ENCODE measurements at places on chromosomes 5 and 9. TPM values are rescaled to one million over a fixed set of nuclear protein-coding genes. Genes with fewer than 3 reads are reported as not detected.

- ATAC-seq, result peak; percentile 45
These were observed 14.5 kb upstream of the TGFBI start for GRCh38 chr5:136014049-136015002.

GRCh38 chr5:73392775-73393174 is 55.8 kb downstream of the FOXD1 start:
- no peak for ATAC-seq

DNA sequence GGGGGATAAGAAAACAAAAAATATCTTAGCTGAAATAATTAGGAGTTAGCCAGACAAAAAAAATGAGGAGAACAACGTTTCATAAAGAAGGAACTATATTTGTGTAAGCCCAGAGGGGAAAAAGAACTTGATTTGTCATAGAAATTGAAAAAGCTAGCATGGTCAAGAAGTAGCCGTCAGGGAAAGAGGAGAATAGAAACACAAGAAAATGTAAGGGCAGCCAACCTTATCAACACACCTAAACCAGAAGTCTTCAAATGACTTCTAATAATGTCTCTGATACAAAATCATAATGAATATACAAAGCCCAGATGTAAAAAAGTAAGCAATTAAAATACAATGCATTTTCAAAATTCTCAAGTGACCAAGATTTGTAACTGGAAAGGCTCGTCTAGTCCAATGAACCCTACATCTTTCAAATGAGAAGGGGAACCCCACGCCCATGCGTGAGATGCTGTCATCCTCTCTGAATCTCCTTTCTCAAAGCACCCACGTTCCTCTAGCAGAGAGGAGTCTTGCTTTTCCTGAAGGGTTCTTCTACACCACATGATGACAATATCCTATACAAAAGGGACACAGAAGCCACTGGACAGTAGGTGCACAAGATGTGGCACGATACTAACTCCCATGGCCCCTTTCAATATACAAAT is 103.7 kb downstream of the ARL15 start:
- ATAC-seq, result no peak

DNA sequence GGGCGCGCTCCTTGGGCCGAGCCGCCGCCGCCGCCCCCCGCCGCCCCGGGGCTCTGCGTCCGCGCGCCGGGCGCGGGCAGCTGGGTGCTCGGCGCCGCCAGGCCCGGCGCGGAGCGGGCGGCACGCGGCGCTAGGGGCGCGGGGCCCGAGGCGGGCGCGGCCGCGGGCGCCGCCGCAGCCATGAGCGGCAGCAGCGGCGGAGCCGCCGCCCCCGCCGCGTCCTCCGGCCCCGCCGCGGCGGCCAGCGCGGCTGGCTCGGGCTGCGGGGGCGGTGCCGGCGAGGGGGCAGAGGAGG is 351 bp downstream of the TRIO start:
- peak; percentile 44 for ATAC-seq

DNA sequence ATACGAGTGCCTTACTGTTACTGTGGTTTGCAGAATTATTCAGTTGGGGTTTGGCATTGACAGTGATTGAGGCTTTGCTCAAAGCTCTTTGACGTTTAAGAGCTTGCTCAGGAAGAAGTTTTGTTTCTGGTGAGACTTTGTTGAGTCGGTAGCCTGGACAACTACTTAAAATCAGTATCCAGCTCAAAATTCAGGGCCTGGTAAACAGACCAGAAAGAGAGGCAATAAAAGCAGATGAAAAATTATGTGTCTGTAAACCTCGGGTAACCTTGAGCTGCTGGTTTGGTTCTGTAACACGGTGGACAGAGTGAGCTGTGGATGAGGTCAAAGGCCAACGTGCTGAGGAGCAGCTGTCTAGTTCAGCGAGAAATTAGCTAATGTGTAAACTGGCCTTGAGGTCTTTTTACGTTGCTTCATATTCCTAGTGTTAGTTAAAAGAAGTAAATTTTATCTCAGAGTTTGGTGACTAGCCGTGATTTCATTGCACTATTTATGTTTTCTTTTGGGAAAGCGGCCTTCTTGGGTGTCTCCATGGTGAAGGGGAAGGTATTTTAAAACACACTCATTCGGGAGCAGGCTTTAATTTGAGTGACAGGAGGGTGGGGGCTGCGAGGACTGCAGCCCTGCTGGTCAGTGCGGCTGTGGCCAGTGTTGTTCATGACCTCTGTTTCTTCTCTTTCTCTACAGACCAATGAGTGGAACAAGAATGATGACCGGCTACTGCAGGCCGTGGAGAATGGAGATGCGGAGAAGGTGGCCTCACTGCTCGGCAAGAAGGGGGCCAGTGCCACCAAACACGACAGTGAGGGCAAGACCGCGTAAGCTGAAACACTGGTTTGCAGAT is 82.0 kb upstream of the TTC23L start:
- ATAC-seq, result no peak

DNA sequence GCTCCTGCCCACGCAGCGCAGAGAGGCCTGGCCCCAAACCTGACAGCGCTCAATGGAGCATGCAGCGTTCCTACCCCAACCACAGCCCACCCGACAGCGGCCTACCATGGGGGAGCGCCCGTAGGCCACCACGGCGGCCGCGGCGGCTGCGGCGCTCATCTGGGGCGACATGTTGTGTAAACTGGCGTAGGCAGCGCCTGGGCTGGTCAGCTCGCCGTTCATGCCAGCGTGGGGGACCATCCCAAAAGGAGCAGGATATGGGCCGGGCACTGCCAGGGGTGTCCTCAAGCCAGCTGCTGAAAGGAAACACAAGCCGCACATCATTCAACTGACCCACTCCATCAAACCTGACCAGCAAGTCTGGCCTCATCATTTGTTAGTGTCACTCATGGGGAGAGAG is 77.7 kb downstream of the TLE1 start:
- no peak for ATAC-seq

INSL6 gene
- total RNA-seq, result not detected

KIF20A gene
- not detected for total RNA-seq
